ENCODE measurements at places on chromosomes 3 and 15.

DNA sequence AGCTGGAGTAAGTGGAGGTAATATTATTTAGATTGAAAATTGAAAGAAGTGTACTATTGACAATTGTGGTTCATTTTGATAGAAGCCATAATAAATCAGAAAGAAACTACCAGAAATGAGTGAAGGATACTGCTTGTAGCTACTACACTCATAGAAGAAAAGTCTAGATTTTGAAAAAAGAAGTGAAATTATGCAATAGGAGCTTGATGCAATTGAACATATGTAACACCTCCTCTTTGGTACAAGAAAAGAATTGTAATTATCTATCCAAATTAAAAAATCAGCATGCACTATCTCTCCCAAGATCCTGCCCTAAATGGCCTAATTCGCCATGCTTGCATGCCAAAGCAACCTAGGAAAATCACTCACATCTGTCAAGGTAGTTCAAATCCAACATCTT is 51.1 kb upstream of the CD200R1L start:
- no peak for DNase-seq

DNA sequence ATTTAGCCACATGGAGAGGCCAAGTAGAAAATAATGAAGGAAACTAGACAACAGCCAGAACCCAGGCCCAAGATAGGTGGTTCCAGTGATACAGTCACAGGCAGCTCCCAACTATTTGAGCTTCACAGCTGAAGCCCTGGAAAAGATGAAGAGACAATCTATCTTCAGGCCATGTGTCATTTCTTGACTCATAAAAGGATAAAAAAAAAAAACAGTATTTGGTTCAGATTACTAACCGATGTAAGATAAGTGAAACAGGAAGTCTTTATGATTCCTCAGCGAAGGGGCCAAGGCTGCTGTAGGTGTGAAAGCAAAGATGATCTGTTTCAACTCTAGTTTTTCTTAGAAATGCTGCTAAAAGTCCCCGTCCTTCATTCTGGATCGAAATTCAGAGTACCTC is 394.6 kb downstream of the ZNF385D start:
- DNase-seq: no peak

DNA sequence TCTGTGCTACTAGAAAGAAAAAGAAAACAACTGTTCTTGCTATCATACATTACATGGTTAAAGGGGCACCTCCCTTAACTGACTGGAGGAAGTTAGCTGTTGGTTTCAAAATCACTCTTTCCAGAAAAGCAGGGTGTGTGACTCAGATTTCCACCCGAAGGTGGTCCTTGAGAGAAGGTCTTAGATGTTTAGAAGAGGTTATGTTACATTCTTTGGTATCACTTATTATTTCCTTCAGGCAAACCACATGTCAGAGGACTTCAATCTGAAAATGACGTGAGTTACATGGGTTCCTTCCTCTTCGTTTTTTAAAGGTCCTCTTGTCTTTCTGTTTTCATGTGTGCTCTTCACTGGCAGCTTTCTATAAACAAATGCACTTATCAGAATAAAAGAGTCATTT is 307.9 kb upstream of the CBLB start:
- DNase-seq: no peak

DNA sequence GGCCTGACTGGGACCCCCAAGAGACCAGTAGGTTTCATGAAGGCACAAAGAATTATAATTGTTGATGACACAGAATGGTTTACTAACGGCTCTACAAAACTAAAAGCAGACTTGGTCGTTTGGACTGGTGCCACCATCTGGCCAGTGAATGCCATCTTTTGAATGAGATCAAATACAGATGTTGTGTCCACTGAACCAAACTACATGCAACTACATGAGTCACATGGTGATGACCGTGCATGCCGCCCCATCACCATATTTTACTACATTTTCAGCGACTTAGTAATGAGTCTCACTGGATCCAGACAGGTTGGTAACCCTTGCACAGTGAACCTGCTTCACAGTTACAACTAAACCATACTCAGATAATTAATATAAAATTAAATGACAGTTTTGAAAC is 803.3 kb downstream of the DIPK2A start:
- no peak for DNase-seq

DNA sequence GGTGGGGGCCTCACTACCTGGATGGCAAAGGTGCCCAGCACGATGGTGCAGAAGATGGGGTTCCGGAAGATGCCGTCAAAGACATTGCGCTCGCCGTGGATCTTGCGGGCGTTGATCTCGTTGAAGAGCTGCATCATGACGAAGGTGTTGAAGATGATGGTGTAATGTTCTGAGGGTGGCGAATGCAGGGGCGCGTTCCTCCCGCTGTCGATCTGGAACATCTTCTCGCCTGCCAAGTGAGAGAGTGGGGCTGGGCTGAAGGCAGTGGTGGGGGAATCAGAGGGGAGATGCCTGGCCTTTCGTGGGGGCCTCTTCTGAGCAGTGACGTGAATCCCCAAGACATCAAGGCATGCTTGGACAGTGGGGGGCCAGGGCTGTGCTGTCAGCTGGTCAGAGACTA is 19.6 kb upstream of the SEC13 start:
- no peak for DNase-seq

DNA sequence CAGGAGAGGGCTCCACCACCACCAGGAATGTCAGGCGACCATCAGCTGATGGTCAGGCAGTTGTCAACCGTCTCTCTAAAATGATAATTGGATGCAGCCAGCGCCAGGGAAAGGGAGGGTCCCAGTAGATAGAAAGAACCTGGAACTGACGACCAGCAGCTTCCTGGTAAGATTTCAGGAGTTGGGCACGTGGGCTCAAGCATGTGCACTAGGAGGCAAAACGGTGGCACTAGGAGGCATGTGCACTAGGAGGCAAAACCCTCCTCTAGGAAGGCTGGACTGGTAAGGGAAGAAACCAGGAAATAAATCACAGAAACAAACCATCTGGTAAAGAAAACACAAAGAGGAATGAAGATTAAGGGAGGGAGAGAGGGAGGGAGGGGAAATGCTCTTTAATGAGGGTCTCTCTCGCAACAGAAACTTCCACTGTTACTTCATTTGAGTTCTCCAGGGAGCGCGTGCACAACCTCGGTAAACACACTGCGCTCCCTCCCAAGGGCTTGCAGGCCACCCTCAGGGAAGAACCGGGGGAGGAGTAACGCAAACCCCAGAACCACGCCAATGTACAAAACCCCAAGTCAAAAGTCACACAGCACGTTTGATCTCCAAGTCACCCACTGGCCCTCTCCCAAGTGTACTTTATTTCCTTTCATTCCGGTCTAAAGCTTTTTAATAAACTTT is 116.7 kb downstream of the XXYLT1 start:
- no peak for DNase-seq

DNA sequence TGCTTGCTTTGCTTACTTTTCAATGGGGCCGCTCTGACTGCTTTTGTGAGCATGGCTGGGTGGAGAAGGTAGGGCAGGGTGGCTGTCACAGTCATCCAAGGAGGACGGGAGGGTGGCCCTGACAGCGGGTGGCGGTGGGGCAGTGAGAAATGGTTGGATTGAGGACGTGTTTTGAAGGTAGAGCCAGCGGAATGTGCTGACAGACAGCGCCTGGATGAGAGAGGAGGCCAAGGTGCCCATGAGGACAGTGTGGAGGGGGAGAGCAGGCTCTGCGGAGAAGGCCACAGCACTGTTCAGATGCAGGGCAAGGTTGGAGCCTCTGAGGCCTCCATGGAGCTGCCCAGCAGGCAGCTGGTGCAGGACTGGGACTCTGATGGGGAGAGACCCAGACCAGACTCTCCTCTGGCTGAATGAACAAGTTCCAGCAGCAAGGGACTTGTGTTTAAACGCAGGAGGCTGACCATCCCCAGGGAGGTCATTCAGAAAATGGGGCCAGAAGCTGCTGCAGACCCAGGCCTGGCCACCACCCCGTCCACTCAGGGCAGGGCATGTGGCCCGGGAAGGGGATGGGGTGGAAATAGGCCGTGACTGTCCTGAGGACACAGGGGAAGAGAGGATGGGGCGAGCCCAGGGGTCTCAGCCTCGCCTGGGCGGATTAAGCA is 120.3 kb upstream of the PRR20G start:
- DNase-seq: no peak

GRCh38 chr15:62502451-62502850 is 337.4 kb upstream of the C2CD4B start:
- DNase-seq: no peak

GRCh38 chr3:50573566-50574443 is 4.5 kb downstream of the HEMK1 start:
- no peak for DNase-seq

DNA sequence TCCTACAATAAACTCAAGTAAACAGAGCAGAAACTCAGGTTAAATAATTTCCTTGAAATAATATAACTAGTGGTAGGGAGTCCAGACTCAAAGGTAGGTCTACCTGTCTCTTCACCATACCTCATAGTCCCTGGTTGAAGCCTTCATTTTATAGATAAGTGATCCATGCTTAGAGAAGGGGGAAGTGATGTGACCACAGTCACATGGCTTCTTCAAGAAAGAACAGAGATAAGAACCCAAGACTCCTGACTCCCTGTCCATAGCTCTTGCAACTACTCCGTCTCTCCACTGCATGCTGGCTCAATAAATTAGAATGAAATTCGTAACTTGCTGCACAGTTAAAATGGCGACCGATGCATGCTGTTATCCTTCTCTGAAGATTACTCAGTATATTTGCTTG is 11.0 kb upstream of the C15orf61 start:
- DNase-seq: no peak

GRCh38 chr3:26236531-26236930 is 386.0 kb upstream of the LRRC3B start:
- DNase-seq: peak; percentile 71

GRCh38 chr15:69703532-69704187 is 251.0 kb downstream of the RPLP1 start:
- DNase-seq: peak; percentile 78

DNA sequence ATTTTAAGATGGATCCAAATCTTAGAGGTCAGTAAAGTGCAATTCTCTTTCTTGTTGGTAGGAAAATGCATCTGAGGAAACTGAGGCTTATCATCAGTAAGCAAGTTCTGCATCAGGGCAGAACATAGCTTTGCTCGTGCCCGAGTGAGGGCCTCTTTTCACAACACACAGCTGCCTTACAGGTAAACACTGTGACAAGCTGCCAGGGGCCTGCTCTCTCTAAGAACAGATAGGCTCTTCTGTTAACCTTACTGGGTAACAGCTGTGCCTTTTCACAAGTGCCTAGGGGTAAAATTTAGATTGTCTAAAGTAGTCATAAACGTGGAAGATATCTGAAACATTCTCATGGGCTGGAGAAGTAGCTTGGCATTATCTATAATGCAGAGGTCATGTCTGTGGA is 118.1 kb downstream of the C3orf38 start:
- DNase-seq: no peak

GRCh38 chr3:168964736-168965135 is 698.8 kb downstream of the MECOM start:
- DNase-seq: no peak

GRCh38 chr3:109339197-109339596 is 1.9 kb upstream of the DPPA4 start:
- no peak for DNase-seq

DNA sequence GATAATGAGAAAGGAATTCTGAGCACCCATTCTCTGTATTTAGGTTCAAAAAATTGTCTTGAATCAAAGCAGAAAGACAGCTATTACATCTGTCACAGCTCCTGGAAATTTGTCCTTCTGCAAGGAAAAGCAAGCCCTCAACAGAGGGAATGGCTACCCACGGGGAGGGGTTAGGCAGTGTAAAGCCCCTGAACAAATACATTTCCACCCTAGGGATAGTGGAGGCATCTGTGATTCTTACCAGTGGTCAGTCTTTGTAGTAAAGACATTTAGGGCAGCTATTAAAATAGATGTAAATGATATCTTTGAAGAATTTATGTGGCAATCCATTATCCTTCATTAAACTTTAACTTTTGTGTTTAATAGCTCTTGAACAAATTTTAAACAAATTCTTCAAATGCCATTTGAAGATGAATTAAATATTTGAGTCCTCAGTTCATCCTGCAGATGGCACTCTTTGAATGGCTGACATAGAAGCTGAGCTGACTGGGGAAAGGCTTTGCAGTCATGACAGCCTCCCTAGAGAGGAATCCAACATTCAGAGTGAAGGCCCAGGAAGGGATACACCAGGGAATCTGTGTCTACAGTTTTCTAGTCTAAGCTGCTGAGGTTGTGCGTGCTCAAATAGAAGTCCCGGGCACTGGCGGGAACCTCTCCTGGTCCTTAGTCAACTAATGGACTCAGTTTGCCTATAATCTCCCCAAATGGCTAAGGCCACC is 359.7 kb upstream of the ROPN1 start:
- DNase-seq: peak; percentile 50

DNA sequence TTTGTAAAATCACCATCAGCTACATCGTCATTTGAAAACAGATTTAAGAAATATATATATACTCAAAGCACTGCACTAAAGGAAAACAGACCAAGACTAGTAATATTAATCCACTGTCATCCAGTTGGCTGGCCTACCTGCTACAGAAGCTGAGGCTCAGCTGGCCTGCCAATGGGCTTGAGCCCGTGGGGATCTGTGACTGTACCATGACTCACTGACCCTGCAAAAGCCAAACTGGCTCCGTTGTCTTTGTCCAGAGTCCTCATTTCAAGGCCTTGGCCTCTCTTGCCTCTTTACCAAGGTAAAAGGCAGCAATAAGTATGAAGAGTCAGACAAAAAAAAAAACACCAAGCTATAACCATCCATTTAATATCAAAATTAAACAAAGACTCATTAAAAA is 463.5 kb upstream of the RASGRP1 start:
- DNase-seq: no peak

DNA sequence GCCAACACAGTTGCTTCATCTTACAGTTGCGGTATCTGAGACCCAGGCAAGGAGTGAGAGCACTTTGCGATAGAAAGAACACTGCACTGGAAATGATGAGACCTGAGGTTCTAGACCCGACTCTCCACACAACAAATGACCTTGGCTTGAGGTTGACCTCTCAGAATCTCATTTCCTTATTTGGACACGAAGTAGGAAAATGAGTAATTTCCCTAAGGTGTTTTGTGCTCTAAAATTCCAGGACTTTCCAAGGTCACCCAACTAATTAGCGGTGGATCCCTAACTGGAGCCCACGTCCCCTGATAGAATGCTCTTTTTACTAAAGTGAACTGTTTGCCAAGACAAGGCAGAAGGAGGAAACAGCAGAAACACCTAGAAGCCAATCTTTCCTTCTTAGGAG is 26.7 kb upstream of the FBN1 start:
- no peak for DNase-seq

DNA sequence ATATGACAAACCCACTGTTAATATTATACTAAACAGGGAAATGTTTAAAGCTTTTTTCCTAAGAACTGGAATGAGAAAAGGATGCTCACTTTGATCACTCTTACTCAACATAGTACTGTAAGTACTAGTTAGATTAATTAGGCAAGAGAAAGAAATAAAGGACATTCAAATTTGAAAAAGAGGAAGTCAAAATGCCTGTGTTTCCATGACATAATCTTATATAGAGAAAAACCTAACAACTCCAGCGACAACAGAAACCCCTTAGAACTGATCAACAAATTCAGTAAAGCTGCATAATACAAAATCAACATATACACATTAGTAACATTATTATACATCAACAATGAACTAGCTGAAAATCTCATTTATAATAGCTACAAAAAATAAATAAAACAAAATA is 200.6 kb upstream of the ROBO1 start:
- DNase-seq: no peak

GRCh38 chr3:59425942-59426341 is 376.1 kb upstream of the CFAP20DC start:
- no peak for DNase-seq

GRCh38 chr3:151819910-151820309 is 6.0 kb downstream of the AADAC start:
- DNase-seq: no peak

- no peak for DNase-seq
Observed at GRCh38 chr3:155232605-155233004, 60.9 kb downstream of the STRIT1 start.

- no peak for DNase-seq
Observed at GRCh38 chr15:56038707-56039106, 45.3 kb upstream of the NEDD4 start.

Data from spinal cord (tissue), 10 donors.